ENCODE measurements at places on chromosomes 5 and 9.

GRCh38 chr9:20701060-20701459 lies 17.0 kb downstream of the FOCAD start:
- DNase-seq: no peak

DNA sequence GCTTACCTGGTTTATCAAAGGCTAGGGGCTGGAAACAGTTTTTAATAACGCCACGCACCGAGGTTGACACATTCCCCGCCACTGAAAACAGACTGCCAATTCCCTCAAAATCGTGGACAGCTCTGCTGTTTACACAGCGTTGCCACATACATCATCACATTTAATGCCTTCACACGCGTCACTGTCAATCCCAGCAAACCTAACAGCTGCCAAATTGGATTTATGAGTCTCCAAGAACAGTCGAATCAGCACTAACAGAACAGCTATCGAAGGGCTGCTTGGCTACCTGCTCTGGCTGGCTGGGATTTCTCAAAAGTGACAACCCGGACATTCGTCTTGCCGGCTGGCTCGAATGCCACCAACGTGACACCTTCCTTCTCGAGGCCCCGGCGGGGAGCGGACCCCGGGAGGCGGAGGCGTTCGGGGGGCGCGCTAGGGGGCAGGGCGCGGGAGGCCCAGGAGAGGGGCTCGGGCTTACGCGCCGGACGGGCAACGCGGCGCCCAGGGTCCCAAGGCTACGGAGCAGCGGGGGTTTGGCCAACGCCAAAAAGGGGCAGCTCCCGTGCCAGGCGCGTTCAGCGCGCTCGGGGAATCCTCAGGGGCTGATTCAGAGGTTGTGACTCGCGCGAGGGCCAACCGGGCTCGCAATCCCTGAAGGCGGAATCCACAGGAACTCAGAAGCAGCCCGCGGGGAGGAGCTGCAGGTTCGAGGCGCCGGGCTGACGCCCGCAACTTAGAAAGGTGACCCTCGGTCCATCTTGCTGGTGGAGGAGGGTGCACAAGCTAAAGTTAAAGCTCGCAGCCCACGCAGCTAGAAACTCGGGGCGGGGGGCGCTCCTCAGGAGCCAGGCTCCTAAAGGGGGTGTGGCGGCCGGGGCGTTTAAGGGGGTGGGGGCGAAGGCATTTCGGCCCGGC lies 1.2 kb downstream of the CDC14B start:
- peak; percentile 27 for DNase-seq

GRCh38 chr5:177545487-177546257 lies 8.7 kb downstream of the FAM193B start:
- no peak for DNase-seq

GRCh38 chr5:157549954-157550549 lies 25.5 kb downstream of the ADAM19 start:
- DNase-seq: no peak

GRCh38 chr9:128701227-128701854 lies 962 bp upstream of the PKN3 start:
- no peak for DNase-seq

- no peak for DNase-seq
These were observed 48.8 kb downstream of the SH3GL2 start for GRCh38 chr9:17627641-17628040.

DNA sequence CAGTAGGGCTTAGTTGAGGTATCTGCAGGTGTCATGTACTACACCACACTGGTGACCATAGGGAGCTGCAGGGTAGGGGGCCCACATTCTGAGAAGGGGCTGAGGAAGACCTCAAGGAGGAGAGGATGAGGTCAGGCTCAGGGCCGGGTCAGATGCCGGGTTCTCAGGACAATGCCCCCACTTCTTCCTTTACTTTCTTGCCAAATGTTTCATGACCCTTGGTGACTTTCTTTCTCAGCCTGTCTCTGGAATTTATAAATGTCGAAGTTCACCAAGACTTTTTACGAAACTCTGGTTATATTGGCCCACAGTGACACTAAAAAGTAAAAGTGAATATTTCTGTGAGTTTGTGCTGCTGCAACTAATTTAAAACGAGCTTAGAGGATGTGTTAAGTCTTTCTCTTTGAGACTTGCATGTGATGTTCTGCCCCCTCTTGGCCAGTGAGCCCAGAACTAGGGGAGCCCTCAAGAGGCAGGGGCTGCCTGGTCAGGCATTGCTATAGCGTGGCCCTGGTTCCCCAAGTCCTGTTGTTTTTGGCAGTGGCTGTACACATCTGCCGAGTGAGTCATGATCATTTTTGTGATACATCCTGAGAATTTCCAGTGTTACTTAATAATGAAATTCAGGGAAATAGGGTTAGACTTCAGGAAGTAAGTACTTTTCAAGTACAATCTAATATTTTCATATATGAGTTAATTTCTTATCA lies 11.2 kb downstream of the ACO1 start:
- DNase-seq: no peak

- no peak for DNase-seq
These were observed 14.0 kb downstream of the SLC6A3 start for GRCh38 chr5:1431021-1431811.

DNA sequence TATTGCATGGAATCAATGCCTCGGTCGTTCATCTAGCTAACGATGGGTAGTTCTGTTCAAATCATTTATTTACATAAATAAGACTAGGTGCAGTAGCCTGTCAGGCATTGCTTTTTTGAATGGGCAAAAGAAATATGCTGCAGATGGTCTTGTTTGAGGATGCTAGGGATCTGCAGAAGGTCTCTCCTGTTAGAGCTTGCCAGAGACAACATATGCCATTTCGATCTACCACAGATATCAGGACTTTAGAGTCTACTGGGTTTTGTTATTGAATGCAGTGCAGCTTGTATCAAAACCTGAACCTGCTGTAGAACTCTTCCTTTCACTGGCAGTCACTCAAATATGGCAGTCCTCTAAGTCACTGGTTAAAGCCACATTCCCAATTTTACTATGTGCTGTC lies 381.1 kb upstream of the CDH10 start:
- DNase-seq: no peak

DNA sequence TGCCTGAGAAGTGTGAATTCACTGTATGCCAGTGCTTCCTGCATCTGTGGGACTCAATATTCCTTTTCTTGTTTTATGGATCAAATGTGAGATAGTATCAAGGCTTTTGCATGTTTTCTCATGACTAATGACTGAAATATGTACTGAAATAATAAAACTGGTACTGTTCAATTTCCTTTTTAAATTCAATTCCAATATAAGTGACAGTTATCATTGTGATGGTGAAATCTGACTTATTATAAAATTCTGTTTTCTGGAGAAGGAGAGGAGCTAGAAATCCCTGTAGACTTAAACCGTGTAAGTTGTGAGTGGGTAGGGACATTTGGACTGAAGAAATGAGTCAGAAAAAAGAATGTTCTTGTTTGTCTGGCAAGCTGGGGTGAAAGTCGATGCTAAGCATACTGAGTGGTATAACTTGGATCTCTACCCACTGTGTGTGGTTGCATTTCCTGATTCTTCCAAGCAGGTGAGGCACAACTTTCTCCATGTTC lies 245.2 kb downstream of the EFNA5 start:
- DNase-seq: no peak

DNA sequence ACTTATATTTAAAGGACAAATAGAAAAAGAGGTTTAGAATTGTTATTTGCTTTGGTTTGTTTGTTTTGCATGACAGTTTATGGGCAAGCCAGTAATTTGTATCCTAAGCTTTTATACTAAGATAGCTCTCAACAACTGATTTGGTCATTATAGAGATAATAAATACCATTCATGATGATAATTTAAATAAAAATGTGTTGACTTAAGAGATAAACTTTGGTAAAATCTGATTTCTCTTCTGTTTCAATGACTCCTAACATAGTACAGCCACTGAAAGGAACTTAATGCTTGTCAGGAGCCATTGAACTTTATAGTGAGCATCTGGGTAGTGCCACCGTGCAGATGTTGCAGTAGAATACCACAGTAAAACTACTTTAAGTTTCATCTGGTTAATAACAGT lies 160.7 kb upstream of the ACOT12 start:
- no peak for DNase-seq

- DNase-seq: no peak
These were observed 1.4 kb downstream of the MXD3 start for GRCh38 chr5:177310332-177310731.

- no peak for DNase-seq
These were observed 141.5 kb downstream of the FSTL4 start for GRCh38 chr5:133470841-133471240.

DNA sequence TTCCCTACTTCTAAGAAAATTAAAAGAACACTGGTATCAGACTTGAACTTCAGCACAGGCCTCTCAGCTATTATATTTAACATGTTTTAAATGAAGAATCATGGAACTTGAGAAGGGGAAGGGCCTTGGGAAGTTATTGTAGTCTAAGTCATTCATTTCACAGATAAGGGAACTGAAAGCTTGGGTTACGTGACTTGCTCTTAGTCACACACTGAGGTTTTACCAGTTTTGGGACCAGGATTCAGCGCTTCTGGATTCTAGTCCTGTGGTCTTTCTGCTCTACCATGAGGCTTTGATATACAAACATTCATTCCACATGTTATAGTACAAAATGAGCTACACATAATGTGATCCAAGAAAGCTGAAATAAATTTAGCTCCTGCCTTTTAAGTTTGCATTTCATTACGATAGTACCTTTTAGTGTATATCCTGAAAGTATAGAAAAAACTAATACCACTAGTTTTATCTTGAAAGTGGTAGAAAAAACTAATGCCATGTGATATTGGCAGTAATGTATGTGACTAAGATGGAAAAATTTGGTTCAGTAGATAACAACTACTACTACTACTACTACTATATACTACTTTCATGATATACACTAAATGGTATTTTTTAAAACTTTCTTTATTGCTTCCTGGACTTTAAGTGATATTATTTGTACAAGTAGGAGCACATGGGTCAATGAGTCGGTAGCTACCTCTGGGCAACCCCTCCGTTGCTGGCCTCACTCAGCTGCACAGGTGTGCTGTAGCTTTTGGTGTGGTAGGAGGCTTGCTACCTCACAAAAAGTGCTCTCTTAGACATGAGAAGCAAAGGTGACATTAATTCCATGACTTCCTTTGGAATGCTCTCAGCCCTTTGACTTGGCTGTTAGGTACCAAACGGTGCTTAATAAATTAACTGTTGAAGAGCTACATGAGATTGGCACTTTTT lies 40.7 kb downstream of the F2RL2 start:
- peak; percentile 20 for DNase-seq

DNA sequence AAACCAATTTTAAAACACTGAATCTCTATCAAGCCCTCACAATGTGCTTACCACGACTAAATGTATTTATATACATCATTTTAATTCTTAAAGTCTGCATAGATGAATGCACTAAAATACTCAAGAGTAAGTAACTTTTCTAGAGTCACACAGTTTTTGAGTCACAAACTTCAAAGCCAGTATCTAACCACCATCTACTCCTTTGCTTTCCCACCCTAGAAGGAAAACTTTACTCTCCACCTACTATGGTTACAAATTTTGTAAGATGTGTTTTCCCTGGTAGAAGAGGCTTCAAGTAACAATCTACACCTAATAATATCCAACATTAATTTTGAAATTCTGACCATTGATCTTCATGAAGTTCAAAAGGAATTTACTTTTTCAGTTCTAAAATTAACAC lies 18.7 kb downstream of the ZFAND5 start:
- DNase-seq: no peak

- DNase-seq: no peak
These were observed 229.3 kb downstream of the GOLPH3 start for GRCh38 chr5:31944684-31945445.

DNA sequence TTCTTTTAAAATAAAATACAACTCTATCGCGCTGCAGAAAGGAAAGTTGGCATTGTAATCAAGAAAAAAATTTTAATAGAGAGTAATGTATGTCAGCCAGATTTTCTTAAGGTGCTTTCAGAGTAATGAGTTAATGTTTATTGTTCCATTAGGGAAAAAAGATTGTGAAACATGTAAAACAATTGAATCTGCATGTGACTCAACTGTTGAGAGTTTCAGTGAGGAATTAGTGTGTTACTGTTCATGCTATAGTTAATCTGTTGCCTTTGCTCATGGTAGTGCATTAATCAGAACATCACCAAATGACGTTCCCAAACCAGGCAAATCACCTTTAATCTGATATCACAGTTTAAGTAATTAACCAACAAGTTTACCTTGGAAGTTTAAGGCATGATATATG lies 600.5 kb downstream of the NR2F1-AS1 start:
- DNase-seq: no peak

- no peak for DNase-seq
These were observed 67.8 kb downstream of the FGF1 start for GRCh38 chr5:142618130-142618523.

DNA sequence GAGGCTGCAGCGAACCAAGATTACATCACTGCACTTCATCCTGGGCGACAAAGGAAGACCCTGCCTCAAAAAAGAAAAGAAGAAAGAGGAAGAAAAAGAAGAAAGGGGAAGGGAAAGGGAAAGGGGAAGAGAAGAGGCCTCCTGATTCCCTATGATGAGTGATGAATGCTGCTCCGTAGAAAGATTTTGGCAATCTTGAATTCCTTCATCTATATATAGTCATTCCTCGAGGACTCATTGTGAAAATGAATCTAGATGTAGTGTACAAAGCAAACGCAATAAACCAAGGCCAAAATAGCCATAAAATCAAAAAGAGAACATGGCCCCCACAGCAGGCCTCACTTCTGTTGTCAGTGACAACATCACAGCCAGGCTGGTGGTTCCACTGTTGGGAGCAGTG lies 218.0 kb downstream of the DCP2 start:
- DNase-seq: no peak

- no peak for DNase-seq
These were observed 99.3 kb downstream of the KCNIP1 start for GRCh38 chr5:170603109-170603508.

- no peak for DNase-seq
These were observed 643.4 kb downstream of the CCDC171 start for GRCh38 chr9:16196206-16196605.

GRCh38 chr9:32092031-32092430 lies 292.4 kb upstream of the ACO1 start:
- no peak for DNase-seq

- no peak for DNase-seq
These were observed 115.4 kb downstream of the MARCHF3 start for GRCh38 chr5:126914801-126915436.

- no peak for DNase-seq
These were observed 4.5 kb upstream of the PCA3 start for GRCh38 chr9:76759732-76760131.

DNA sequence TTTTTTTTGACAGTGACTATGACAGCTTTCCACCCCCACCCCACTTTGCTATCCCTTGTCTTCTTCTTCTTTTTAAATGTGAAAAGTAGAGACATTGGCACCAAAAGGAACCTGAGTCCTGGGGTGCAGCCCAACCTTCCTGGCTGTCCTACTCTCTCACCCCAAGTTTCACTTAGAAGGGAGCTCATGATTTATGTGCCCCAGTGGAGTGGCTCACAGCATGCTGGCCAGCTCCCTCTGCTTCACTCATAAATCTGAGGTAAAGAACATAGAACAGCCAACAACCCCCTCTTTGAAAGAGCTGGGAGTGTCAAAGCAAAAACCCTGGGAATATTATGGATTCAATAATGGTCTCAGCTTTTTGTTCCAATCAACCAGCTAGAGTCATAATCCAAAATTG lies 196.3 kb upstream of the DAPK1 start:
- DNase-seq: no peak

Measured in activated naive CD4-positive, alpha-beta T cell treated with Interleukin-2 at 50 U/mL for 16 hours (primary cell).